ENCODE measurements at places on chromosomes 2 and 18.

DNA sequence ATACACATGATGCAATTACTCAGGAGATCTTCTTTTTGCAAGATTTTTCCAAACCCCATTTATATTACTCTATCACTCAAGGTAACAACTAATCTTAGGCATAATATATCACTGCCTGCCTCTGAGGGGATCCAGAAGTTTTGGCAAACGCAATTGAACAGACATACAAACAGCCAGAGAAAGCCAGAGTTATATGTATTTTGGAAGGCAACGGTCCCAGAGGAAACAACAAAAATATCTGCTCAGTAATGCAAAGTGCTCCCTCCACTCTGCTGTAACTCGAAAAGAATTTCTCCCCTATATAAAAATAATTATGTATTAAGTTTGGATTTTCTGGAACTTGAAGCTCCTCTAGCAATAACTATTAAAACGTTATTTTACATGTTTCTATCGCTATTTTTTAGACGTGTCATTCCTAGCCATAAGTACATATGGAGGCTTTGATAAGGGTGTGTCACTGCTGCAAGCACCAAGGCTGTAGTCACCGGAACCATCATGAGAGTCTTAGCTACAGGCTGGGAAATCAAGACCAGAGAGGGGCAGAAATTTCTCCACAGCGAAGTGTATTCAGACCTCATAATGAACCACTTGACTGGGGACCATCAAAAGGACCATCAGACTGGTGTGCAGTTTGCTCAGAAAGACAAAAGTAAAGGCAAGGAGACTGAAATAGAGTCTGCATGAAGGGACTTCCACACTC is 3.7 kb upstream of the GKN1 start:
- DNase-seq, result no peak

DNA sequence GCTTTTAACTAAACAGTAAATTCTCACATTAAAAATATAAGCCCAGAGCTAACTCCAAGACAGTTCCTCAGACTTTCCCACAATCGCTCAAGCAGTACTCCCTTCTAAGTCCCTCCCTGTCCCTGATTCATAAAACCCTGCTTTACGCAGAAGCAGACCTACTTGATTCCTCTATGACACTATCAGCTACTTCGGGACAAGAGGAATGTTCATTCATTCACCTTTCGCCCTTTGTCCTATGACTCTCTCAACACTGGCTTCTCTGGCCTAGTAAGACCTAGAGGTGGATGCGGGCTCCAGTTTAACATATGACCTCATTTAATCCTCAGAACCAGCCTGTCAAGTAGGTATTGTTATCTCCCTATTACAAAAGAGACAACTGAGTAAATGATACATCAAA is 10.2 kb downstream of the LPIN2 start:
- no peak for DNase-seq

- DNase-seq, result no peak
Observed at GRCh38 chr2:70340075-70340474, 38.2 kb upstream of the FAM136A start.

DNA sequence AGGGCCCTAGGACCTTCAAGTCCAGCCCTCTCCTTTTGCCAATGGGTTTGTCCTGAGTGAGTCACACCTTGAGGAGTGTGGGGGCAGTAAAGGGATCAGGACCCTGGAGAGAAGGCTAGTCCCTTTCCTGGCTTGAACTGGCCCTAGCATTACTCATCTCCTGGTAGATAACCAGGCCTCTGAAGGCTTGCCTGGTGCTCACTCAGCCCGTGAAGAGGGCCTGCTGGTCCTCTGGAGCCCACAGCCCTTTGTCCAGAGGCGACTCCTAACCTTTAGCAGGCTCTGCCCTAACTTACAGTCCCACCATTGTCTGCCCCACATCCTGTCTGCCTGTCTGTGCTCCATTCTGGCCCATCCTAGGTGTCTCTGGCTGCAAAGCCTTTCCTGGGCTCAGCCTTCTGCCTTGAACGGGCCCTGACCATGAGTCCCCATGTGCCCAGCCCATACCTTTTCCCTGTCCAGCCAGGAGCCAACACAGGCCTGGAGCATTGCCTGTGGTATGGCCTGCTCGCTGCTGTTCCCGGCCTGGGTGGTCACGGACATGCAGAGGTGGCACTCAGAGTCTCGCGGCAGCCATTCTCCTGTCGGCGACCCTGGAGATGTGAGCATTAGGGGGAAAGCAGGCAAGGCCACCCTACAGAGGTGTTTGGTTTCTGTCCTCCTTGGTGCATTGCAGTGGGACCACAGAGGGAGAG is 5.0 kb downstream of the SFTPB start:
- no peak for DNase-seq

- DNase-seq, result no peak
Observed at GRCh38 chr2:237982039-237982725, 15.4 kb downstream of the UBE2F start.

DNA sequence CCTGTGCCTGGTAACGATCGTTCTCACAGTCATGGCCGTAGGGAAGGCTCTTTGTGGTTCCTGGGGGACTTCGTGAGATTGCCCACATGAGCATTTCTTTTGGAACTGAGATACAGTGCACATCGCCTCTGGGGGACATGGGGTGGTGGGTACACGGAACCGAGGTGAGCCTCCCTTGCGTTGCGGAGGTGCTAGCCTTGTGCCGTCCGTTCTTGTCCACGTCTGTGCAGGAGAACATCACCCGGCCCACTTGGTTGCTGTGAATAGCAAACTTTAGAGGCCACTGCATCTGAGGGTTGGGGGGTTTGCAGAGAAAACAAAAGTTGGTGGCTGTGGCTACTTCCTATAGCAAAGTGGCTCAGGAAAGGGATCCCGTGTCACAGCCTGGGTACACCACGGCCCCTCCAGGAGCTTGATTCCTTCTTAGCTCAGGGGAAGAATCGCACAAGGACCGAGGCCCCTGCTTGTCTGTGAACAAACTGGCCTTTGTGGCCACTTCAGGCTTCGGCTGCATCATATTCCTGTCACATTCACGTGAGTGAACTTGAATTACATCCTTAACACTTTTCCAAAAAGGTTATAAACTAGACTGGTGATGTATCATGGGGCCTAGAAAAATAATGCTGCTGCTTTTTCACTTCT is 72.6 kb downstream of the LRRFIP1 start:
- no peak for DNase-seq

DNA sequence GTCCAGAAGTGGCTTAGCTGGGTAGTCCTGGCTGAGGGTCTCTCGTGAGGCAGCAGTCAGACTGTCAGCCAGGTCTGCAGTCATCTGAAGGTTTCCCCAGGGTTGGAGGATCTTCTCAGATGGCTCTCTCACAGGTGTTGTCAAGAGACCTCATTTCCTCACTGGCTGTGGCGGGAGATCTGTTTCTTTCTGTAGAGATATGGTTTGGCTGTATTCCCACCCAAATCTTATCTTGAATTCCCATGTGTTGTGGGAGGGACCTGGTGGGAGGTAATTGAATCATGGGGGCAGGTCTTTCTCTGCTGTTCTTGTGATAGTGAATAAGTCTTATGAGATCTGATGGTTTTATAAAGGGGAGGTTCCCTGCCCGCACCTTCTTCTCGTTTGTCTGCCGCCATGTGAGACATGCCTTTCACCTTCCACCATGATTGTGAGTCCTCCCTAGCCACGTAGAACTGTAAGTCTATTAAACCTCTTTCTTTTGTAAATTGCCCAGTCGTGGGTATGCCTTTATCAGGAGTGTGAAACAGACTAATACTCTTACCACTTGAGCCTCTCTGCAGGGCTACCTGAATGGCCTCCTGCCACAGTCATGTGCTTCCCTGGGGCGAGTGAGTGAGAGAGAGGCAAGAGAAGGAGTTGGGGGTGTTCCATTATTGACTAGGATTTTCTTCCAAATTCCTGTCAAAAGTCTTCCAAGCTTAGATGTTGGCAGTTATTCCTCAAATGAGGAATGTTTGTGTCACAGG is 23.6 kb downstream of the MALT1 start:
- no peak for DNase-seq

GRCh38 chr2:168179592-168179991 is 67.8 kb downstream of the STK39 start:
- no peak for DNase-seq
